NAMALWA (cell line): ENCODE measurements at places on chromosomes 16 and 17.

- DNase-seq, result no peak
Measured at GRCh38 chr17:7549401-7550055, 670 bp downstream of the TNFSF12 start.

DNA sequence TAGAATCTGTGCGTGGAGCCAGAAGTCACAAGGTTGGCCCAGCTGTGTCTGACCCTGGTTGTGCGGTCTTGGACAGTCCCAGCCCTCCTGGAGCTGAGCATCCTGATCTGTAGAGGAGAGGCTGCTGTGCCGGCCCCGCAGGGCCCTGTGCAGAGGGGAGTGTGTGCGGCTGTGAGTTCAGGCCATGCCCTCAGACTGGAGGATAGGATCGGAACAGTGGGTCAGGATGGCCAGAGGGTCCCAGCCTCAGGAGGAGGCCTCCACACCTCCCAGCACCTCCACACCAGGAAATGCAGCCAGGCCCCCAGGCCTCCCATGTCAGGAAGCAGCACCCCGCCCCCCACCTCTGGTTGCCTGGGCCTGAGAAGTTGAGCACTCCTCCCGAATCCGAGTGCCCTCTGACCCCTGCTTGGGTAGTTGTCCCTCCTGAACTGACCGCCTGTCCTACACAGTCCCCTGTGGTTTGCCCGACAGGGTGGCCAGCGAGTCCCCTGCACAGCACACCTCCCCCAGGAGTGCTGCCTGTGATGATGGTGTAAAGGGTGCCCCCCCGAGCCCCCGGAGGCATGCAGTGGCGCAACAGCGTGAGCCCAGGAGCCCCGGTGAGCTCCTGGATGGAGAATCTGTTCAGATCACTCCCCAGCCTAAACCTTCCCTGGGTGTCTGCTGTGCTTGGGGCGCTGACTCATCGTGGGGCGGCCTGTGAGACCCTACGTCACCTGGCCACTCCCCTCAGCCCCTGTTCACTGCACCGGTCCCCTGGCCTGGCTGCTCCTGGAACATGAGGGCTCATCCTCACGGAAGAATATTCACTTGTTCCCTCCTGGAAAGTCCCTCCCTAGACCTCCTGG is 285.2 kb downstream of the SEC14L1 start:
- peak; percentile 58 for DNase-seq

GRCh38 chr16:76035689-76036088 is 241.5 kb upstream of the CNTNAP4 start:
- peak; percentile 19 for DNase-seq

GRCh38 chr17:71085238-71086033 is 916.1 kb downstream of the KCNJ2 start:
- DNase-seq, result peak; percentile 58

DNA sequence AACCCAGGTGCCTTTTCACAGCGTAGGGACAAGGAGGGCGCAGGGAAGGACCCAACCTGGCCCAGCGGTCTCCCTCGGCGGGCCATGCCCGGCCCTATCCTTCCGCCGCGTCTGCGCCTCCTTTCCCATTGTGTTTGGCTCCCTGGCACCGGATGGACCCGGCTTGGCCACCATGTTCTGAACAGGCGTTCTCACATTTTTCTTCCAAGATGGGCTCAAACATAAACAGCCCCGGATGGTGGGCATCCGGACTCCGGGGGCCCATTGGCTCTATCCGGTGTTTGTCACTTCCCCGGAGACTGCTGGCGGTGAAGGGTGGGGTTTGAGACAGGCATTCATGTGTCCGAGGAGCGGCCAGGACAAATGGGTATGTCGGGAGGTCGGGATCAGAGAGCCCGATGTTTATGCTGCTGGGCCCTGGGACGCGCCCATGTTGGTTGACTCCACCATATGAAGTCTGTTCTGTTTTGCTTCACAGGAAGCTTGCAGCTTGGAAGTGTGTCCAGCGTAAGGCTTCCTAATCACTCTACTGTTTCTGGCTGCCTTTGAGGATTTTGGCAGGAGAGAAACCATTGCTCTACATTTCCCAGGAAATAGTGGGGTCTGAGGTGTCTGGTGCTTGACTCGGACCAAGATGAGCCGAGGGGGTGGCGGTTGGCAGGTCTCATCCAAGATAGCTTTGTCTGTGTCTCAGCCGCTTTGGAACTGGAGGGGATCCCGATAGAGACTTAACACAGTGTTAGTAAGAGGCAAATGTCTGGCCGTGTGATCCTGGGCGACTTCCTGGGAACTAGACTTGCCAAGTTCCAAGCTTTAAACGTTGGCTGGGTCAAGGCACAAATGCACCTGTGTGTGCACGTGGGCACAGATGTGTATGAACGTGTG is 188.3 kb downstream of the IRF8 start:
- no peak for DNase-seq
